ENCODE measurements at places on chromosomes 2 and 18. TPM values are rescaled to one million over a fixed set of nuclear protein-coding genes. Genes with fewer than 3 reads are reported as not detected.

DNA sequence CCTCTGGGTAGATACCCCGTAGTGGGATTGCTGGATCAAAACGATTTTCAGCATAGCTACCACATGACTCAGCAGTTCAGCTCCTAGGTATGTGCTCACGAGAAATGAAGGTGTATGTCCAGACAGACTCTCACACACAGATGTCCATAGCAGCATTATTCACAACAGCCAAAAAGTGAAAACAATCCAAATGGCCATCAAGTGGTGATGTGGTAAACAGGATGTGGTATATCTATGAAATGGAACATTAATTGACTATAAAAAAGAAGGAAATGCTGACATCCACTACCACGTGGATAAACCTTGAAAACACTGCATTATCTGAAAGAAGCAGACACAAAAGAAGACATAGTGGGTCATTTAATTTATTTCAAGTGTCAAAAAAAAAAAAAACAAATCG, 241.9 kb downstream of the EIPR1 start:
- no peak for DNase-seq

DNA sequence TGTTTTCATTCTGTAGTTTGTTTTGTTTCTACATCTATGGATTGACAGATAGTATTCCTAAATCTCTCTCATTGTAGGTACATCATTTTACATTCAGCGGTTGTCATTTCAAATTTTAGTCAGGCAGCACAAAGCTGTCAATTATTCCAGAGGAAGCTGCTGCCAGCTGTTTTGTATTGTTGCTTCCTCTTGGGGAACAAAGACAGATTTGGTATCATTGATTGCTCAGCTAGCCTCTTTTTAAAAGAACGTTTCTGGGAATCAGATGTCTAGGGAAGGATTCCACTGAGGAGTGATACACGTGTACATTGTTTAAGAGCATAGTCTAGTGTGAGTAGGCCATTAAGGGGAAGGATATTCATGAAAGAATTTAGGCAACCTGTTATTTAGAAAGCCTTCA, 145.8 kb downstream of the AGPS start:
- DNase-seq = no peak

DNA sequence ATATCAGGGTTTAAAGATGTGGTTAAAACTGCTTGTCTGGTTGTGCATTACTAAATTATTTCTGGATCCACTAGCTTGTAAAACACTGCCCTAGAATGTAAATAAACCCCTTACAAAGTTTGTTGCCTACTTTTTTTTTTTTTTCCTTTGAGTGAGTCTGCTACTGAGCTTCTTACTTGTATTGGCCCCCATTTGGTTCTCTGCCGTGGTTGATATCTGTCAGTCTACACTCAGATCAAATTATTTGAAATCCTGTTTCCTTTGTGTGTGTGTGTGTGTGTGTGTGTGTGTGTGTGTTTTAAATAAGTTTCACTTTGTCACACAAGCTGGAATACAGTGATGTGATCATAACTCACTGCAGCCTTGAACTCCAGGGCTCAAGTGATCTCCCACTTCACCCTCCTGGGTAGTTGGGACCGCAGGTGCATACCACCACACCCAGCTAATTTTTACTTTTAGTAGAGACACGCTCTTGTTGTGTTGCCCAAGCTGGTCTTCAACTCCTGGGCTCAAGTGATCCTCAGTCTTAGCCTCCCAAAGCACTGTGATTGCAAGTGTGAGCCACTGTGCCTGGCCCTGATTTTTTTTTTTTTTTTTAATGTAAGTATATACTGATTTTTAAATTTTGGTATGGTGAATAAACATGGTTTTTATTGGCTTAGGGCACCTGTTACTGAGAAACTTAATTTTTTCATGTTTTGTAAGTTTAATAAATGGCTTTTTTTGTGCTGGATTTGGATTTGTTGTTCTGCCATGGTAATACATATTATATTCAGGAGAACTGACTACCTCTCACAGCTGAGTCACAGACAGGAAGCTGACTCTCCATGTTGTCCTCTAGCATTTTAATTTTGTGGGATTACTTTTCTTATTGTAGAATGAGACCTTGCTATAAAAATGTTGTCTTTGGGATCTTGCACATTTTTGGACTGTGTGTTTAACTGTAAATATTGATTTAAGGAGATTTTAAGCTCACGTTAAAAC, 48.5 kb downstream of the MAP4K4 start:
- no peak for DNase-seq

- no peak for DNase-seq
These were observed 819.5 kb downstream of the BCL11A start for GRCh38 chr2:59733970-59734369.

- peak; percentile 64 for DNase-seq
These were observed 24.4 kb downstream of the NFE2L2 start for GRCh38 chr2:177239932-177240630.

GRCh38 chr2:128580988-128581848, 262.6 kb upstream of the HS6ST1 start:
- DNase-seq = no peak

TNS1 gene
- 3.4 TPM for total RNA-seq

DNA sequence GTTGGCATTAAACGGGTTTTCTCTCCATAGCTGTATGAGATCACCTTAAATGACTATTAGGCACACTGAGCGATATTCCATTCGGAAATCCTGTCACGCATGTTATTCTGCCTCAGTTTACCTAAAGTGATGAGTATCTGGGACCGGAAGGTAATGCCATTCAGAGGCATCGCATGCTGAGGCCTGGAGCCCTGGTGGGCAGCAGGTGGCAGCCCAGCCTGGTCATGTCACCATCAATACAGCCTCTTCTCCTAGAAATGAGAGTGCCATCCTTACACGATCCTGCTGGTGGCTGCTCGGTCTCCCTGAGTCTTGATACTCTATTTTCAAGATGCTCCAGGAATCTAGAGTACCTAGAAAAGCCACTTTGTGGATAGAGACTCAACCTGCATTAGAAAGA, 119.8 kb downstream of the EIPR1 start:
- DNase-seq = no peak

- no peak for DNase-seq
These were observed 138.3 kb downstream of the NCK2 start for GRCh38 chr2:105882920-105883435.

- no peak for DNase-seq
These were observed 104.4 kb downstream of the LIPG start for GRCh38 chr18:49666045-49666775.

GRCh38 chr2:50529600-50530218, 502.2 kb downstream of the NRXN1 start:
- DNase-seq = no peak

PLEKHH2 gene
- total RNA-seq = 0.48 TPM

FAM110C gene
- 5.1 TPM for total RNA-seq

DNA sequence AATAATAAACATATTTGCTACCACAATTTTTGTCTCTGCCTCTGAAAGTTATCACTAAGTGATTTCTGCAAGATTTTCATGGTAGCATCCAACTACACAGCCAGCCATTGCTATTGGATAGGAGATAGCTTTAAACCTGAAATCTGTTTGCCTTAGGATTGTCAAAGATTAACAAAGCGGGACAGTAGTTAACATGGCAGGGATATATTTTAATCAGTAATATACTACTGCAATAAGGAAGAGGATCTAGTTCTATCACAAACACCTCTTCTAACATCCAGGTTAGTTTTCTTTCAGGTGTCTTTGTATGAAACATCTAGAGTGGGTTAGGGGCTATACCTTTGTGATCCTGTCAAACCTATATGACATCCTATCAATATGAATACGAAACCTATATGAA, 641.3 kb downstream of the DPP10 start:
- no peak for DNase-seq

DNA sequence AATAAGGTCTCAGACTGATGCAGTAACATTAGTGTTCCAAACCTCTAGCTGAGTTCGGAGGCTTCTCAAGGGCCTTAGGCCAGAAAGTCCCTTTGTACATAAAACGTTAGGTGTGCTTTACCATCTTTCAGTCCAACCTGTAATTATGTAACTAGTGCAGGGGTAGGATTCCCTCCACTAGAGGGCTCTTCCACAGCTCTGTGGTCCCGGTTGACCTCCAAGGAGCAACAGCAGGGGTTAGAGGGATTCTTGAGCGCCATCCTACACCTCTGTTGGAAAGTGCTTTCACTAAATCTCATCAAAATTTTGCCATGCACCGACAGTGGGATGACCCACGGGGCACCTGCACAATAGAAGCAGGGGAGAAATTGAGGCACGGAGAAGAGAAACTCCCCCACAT, 155.8 kb upstream of the LRP1B start:
- DNase-seq = no peak
